Activated CD4-positive, alpha-beta T cell treated with anti-CD3 and anti-CD28 coated beads for 1 hour (primary cell): ENCODE measurements at places on chromosomes 16 and 17.

GRCh38 chr16:84048270-84048669, 5.7 kb upstream of the SLC38A8 start:
- DNase-seq: no peak

DNA sequence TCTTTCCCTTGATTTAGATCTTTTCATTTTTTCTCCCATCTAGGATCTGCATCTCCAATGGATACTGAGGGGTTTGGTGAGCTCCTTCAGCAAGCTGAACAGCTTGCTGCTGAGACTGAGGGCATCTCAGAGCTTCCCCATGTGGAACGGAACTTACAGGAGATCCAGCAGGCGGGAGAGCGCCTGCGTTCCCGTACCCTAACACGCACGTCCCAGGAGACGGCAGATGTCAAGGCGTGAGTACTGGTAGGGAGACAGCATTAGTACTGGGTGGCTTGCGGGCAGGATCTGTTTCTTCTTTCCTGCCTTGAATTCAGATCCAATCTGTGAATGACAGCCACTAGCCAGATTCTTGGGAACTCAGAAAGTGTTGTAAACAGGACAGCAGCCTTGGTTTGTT, 18.3 kb downstream of the NUP93 start:
- DNase-seq: no peak

GRCh38 chr16:19131825-19132218, 18.1 kb downstream of the ITPRIPL2 start:
- DNase-seq: no peak

GRCh38 chr17:75049706-75050105, 2.7 kb downstream of the KCTD2 start:
- DNase-seq: no peak

DNA sequence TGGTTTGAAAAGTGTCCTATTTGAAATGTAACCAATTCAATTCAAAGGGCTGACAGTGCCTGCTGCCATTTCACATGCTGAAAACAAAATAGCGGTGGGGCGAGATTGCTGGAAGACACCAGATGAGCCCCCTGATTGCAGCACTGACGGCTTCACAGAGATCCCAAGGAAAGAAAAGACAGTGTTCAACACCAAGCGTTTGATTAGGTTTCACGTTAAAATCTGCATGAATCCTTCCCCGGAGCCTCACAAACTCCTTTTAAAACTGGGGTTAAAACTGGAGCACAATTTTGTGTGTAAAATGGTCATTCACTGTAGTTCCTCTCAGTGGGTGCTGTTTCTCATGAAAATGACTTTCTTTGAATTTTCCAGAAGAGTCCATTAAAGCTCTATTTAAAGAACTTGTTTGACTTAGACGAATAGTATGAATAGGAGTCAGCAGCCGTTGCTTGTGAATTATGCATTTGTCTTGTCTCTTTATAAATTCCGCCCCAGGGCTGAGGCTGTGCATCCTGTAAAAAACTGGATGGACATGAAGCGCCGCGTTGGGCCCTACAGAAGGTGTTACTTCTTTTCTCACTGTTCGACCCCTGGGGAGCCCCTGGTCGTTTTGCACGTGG, 8.8 kb downstream of the MLYCD start:
- DNase-seq: no peak

DNA sequence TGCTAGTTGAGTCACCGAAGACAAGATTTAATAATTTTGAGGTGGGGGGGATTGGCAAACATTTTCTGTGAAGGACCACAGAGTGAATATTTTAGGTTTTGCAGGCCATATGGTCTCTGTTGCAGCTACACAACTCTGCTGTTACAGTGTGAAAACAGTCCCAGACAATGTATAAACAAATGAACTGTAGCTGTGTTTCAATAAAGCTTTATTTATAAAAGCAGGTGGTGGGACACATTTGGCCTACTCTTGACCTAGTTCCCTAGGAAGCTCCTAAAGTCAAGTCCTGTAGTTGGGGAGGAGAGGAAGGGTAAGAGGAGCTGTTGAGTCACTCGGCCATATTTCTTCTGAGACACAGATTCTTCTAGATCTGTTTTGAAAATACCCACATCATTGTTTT, 92.3 kb downstream of the SDR42E1 start:
- DNase-seq: no peak

- DNase-seq: no peak
Measured at GRCh38 chr16:10846213-10846998, 27.8 kb upstream of the TVP23A start.
